ENCODE measurements at places on chromosomes 16 and 17.

DNA sequence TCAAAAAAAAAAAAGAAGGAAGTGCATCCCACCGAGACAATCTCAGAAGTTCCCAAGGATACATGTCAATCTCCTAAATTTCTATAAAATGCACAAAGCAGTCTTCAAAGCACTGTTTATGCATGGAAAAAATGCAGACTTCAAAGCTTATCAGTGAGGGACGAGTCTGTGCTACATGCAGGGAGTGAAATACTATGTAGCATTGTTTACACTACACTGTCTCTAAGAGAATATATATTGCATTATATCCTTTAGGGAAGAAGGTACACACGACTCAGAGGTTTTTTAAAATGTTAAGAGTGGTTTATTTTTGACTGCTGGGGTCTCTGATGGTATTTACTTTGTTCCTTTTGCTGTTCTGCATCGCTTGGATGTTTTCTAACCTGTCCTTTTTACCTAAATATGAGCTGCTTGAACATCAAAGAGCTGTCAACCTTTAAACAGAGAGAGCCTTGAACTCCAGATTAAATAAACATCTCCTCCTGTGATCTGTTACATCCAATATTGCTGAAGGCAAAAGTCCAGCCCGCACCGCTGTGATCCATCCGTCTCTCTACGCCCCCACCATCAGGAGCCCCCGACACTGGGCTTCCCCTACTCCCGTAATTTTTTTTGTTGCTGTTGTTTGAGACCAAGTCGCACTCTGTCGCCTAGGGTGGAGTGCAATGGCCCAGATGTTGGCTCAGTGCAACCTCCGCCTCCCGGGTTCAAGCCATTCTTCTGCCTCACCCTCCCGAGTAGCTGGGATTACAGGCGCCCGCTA is 1.4 kb downstream of the FBXO31 start:
- H3K36me3 ChIP-seq, result no peaks in the 10 kb centered on the region
- H3K4me3 ChIP-seq, result peak overlapping the region; percentile 90
- no peak for DNase-seq
- H3K4me1 ChIP-seq, result peaks cover 26% of the 10 kb centered on the region
- H3K27me3 ChIP-seq, result peaks cover 3% of the 10 kb centered on the region

DNA sequence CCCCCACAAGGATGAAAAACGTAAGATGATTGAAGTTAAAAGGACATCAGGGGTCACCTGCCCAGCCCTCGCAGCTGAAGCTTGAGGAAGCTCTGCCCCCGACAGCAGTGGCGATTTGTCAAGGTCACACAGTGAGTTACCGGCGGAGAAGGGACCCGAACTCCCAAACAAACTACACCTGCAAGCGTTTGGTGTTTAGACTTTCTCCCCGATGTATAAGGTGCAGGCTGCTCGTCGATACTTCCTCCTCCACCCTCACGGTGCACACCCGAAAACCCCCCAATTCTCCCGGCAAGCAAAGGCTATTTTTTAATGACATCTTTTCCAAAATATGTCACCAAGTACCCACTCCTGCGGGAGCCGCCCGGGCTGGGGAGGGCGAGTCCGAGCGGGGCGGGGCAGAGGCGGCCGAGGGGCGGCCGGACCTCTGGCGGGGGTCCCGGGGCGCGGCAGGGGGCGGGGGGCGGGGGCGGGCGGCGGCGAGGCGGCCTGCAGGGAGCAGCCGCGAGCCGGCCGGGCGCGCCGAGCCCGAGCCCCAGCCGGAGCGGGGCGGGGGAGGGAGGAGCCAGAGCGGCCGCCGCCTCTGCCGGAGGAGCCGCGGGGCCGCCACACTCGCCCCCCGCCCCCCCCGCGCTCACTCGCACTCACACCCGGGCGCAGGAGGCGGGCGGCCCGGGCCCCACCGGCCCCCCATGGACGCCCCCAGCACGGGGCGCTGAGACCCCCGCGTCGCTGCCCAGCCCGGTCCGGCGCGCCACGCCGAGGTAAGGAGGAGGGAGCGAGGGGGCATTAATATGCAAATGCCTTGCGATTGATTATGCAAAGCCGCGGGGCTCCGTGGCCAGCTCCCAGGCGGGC is at the start of gene THRA:
Gene THRA (plus strand): TSS at position 637 of the 858 bp plus-strand sequence. CDS start 11,524 bp downstream, outside the sequence.
- H3K27ac ChIP-seq, result peak within 1 kb of the TSS; percentile 85
- peaks cover 12% of the 10 kb centered on the region for H3K27me3 ChIP-seq
- no peak for DNase-seq
- peak within 1 kb of the TSS; percentile 87 for H3K4me3 ChIP-seq
- H3K36me3 ChIP-seq, result no peaks in the 10 kb centered on the region

DNA sequence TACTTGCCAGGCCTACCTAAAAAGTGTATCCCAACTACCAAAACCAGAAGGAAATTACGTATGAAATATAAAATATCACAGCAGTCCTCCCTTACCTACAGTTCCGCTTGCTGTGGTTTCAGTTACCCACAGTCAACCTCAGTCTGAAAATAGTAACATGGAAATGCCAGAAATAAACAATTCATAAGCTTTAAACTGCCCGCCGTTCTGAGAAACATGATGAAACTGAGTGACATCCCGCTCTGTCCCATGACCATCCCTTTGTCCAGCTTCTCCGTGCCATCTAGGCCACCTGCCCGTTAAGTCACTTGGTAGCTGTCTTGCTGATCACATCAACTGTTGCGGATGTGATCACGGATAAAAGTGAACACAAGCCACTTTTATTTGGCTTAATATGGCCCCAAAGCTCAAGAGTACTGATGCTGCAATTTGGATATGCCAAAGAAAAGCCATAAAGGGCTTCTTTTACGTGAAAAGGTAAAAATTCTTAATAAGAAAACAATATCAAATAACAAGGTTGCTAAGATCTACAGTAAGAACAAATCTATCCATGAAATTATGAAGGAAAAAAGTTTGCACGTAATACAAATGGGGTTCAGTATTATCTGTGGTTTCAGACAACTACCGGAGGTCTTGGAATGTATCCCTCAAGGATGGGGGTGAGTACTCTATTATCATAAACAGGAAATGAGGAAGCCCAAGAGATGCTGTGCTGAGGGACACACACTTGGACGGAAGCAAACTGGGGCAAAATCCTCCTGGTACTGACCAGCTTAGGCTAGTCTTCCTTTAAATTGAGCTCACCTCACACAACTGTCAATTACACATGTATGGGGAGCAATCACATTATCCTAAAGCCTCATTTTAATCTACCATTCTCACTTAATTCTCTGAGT is 8.2 kb downstream of the USP22 start:
- H3K4me1 ChIP-seq, result peaks cover 51% of the 10 kb centered on the region
- peak overlapping the region; percentile 1 for H3K4me3 ChIP-seq
- H3K27ac ChIP-seq, result peak overlapping the region; percentile 42
- H3K27me3 ChIP-seq, result no peaks in the 10 kb centered on the region
- peaks cover 38% of the 10 kb centered on the region for H3K36me3 ChIP-seq

DNA sequence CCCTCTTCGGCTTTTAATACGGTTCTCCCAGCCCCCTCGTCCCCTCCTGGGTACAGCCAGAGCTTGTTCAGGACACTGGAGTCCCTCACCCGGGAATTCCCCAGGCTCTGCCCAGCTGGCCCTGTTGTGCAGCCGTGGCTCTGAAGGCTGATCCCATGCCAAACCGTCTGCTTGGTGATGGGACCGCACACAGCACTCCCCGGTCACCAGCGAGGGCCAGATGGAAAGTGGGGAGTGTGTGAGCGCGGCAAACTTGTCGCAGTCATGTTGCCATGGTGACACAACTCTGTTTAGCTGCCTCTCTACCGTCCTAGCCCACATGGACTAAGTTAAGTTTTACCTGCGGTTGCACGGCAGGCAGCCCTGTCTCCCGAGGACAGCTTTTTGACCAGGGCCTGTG is 107.9 kb downstream of the RAP1GAP2 start:
- no peaks in the 10 kb centered on the region for H3K27me3 ChIP-seq
- peaks cover 12% of the 10 kb centered on the region for H3K4me1 ChIP-seq
- peaks cover 7% of the 10 kb centered on the region for H3K36me3 ChIP-seq
- no peak overlapping the region for H3K4me3 ChIP-seq

Measured in type B pancreatic cell (in vitro differentiated cells).